Fibroblast of lung (primary cell): ENCODE measurements at places on chromosomes 3 and 15. TPM values are rescaled to one million over a fixed set of nuclear protein-coding genes. Genes with fewer than 3 reads are reported as not detected.
A peak's percentile ranks its signal among the peaks of the same experiment; 100 is the strongest.

GRCh38 chr15:41215708-41216107 lies 14.8 kb downstream of the EXD1 start:
- H3K27ac ChIP-seq = no peak overlapping the region
- H3K36me3 ChIP-seq = no peaks in the 10 kb centered on the region
- peaks cover 13% of the 10 kb centered on the region for H3K27me3 ChIP-seq
- no peak overlapping the region for H3K4me3 ChIP-seq

DNA sequence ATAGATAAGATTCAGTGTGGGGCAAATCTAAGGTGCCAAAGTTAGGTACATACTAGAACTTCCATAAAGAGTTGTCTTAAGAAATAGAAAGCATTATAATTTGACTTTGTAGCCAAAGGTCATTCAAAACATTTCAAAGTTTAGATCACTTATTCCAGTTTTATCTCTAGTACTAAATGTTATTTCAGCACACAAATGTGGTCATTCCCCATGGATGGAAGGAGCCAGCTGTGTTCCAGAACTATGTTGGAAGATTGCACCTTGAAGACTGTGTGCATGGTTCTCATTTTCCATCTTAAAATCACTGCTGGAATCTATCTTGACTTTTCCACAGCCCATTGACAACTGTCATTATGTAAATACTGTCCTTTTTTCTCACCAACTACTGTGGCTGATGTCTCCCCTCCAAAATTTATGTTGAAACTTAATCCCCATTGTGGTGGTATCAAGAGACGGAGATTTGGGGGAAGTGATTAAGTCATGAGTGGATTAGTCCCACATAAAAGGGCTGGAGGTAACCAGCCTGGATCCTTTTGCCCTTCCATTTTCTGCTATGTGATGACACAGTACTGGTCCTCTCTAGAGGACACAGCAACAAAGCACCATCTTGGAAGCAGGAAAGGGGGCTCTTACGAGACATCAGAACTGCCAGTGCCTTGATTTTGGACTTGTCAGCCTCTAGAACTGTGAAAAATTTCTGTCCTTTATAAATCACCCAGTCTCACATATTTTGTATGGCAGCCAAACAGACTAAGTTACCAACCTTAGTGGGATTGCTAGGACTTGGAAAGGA lies 24.0 kb downstream of the TGFBR2 start:
- no peak overlapping the region for H3K27ac ChIP-seq
- peaks cover 9% of the 10 kb centered on the region for H3K4me1 ChIP-seq
- no peaks in the 10 kb centered on the region for H3K27me3 ChIP-seq
- no peak for DNase-seq
- H3K4me3 ChIP-seq = no peak overlapping the region

GRCh38 chr3:178059119-178059518 lies 477.1 kb upstream of the KCNMB2 start:
- peak; percentile 78 for DNase-seq
- no peaks in the 10 kb centered on the region for H3K27me3 ChIP-seq
- no peaks in the 10 kb centered on the region for H3K36me3 ChIP-seq
- H3K4me3 ChIP-seq = no peak overlapping the region
- peaks cover 5% of the 10 kb centered on the region for H3K4me1 ChIP-seq

GRCh38 chr3:115800489-115801075 lies 177.3 kb downstream of the GAP43 start:
- H3K27ac ChIP-seq = no peak overlapping the region
- H3K4me1 ChIP-seq = peaks cover 14% of the 10 kb centered on the region
- H3K4me3 ChIP-seq = no peak overlapping the region
- DNase-seq = peak; percentile 36
- no peaks in the 10 kb centered on the region for H3K36me3 ChIP-seq

DNA sequence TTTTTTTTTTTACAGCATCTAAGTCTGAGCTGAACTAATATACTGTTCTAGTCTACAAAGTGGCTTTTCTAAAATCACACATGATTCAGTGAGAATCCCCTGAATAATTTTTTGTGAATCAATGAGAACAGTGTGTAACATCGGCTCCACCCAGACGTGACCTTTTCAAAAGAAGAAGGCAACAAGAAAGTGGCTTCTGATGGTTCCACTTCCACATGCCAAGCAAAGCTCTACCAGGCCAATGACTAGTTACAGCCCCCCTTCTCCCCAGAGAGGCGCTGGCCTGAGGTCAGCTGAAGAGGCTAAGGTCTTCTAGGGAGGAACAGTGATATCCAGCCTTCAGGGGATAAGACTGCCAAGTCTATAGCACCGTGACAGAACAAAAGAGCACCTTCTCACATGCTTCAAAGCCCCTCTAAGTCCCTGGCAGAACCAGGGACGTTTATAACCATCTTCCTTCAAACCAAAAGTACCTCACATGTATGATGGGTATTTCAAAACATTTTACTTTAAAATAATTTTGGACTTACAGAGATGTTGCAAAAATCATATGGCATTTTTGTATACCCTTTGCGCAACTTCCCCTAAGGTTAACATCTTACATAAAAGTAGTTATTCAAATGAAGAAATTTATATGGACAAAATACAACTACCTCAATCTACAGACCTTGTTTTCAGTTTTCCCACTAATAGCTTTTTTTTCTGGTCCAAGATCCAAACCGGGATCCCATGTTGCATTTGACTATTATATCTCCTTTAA lies 177.9 kb downstream of the OSBPL10 start:
- peak; percentile 12 for DNase-seq
- no peak overlapping the region for H3K27ac ChIP-seq
- H3K36me3 ChIP-seq = no peaks in the 10 kb centered on the region
- H3K27me3 ChIP-seq = no peaks in the 10 kb centered on the region

Gene RGMA
- polyA plus RNA-seq = 0.27 and 0.76 TPM in 2 replicates

Gene TMIE
- 0.03 and 0.27 TPM in 2 replicates for polyA plus RNA-seq

Gene ARL13B
- polyA plus RNA-seq = 7.8 and 10.7 TPM in 2 replicates

Gene ZPLD1
- 0.02 TPM in 1 of 2 replicates, not detected in the other for polyA plus RNA-seq

Gene TNFAIP8L3
- 0.57 and 3.9 TPM in 2 replicates for polyA plus RNA-seq
